A549 treated with GW870086 at 1 μM for 4 hours (cell line): ENCODE measurements at places on chromosomes 16 and 17. TPM values are rescaled to one million over a fixed set of nuclear protein-coding genes. Genes with fewer than 3 reads are reported as not detected.

Gene C1QTNF1
- total RNA-seq, result 51.8 to 62.2 TPM (median 53.9 TPM) in 5 replicates

Gene GPRC5B
- total RNA-seq, result 26.7 to 32.0 TPM (median 31.1 TPM) in 5 replicates

Gene BBS2
- 16.7 to 22.5 TPM (median 18.9 TPM) in 5 replicates for total RNA-seq

Gene CACNG3
- not detected in 5 replicates for total RNA-seq

Gene SSTR5
- 0.47 to 1.6 TPM (median 0.69 TPM) in 5 replicates for total RNA-seq

Gene DYNLRB2
- 0.59 TPM in 1 of 5 replicates, not detected in the others for total RNA-seq

Gene ALDH3A1
- total RNA-seq, result 819 to 1,197 TPM (median 850 TPM) in 5 replicates

Gene CUEDC1
- 51.5 to 66.2 TPM (median 63.9 TPM) in 5 replicates for total RNA-seq

Gene MGRN1
- 34.9 to 42.2 TPM (median 40.5 TPM) in 5 replicates for total RNA-seq

Gene MPP2
- 1.1 to 2.1 TPM (median 1.4 TPM) in 5 replicates for total RNA-seq

Gene TBC1D3K
- total RNA-seq, result not detected in 5 replicates

Gene TOM1L1
- total RNA-seq, result 31.3 to 41.3 TPM (median 39.8 TPM) in 5 replicates

Gene FAAP100
- total RNA-seq, result 19.0 to 27.6 TPM (median 25.8 TPM) in 5 replicates

Gene TM4SF5
- total RNA-seq, result 0.40 to 1.3 TPM (median 0.70 TPM) in 5 replicates

Gene ENPP7
- total RNA-seq, result not detected in 5 replicates

Gene SPIRE2
- 5.9 to 8.4 TPM (median 7.9 TPM) in 5 replicates for total RNA-seq

Gene NUPR1
- 12.1 to 18.5 TPM (median 15.9 TPM) in 5 replicates for total RNA-seq

Gene CCL17
- total RNA-seq, result not detected in 5 replicates

Gene TMC7
- total RNA-seq, result 6.6 to 9.5 TPM (median 8.3 TPM) in 5 replicates

Gene NDRG4
- total RNA-seq, result 26.7 to 33.0 TPM (median 31.0 TPM) in 5 replicates

Gene TEKT1
- 0.03 to 0.05 TPM in 2 of 5 replicates, not detected in the others for total RNA-seq

Gene FZD2
- total RNA-seq, result 26.0 to 31.3 TPM (median 27.9 TPM) in 5 replicates

Gene SPATA22
- total RNA-seq, result not detected in 5 replicates

Gene PKD1
- 36.9 to 55.8 TPM (median 48.0 TPM) in 5 replicates for total RNA-seq

Gene ADAD2
- total RNA-seq, result not detected in 5 replicates

Gene EARS2
- total RNA-seq, result 23.7 to 34.6 TPM (median 30.4 TPM) in 5 replicates

Gene MPV17L
- 4.6 to 6.0 TPM (median 4.9 TPM) in 5 replicates for total RNA-seq

Gene HOXB5
- 1.7 to 2.5 TPM (median 2.2 TPM) in 5 replicates for total RNA-seq

Gene RAMP2
- total RNA-seq, result 0.65 to 1.7 TPM (median 1.4 TPM) in 5 replicates

Gene NGFR
- total RNA-seq, result 0.49 to 1.2 TPM (median 0.85 TPM) in 5 replicates

Gene KRTAP9-7
- total RNA-seq, result not detected in 5 replicates

Gene SLC13A2
- 0.10 to 0.18 TPM (median 0.14 TPM) in 5 replicates for total RNA-seq

Gene EZH1
- 9.2 to 11.7 TPM (median 10.5 TPM) in 5 replicates for total RNA-seq

Gene USP10
- total RNA-seq, result 73.7 to 81.5 TPM (median 77.1 TPM) in 5 replicates

Gene FN3K
- total RNA-seq, result 8.2 to 9.1 TPM (median 8.9 TPM) in 5 replicates

Gene ACLY
- 247 to 312 TPM (median 289 TPM) in 5 replicates for total RNA-seq

Gene CHAD
- total RNA-seq, result not detected in 5 replicates

Gene COG4
- total RNA-seq, result 27.0 to 33.8 TPM (median 30.2 TPM) in 5 replicates

Gene ABCC11
- 0.13 to 0.20 TPM (median 0.16 TPM) in 4 of 5 replicates, not detected in the other for total RNA-seq

Gene HLF
- 0.08 to 0.12 TPM (median 0.10 TPM) in 4 of 5 replicates, not detected in the other for total RNA-seq

Gene HSD17B2
- 0.11 to 0.25 TPM (median 0.12 TPM) in 3 of 5 replicates, not detected in the others for total RNA-seq

Gene TBC1D26
- 0.06 to 0.08 TPM in 2 of 5 replicates, not detected in the others for total RNA-seq

Gene SHISA9
- total RNA-seq, result 0.03 to 0.13 TPM in 2 of 5 replicates, not detected in the others

Gene CDRT15L2
- not detected in 5 replicates for total RNA-seq

Gene SPATA2L
- total RNA-seq, result 9.7 to 12.5 TPM (median 11.6 TPM) in 5 replicates

Gene DPEP2
- total RNA-seq, result not detected in 5 replicates

Gene HOXB1
- not detected in 5 replicates for total RNA-seq

Gene SLC5A11
- total RNA-seq, result 0.32 to 0.71 TPM (median 0.46 TPM) in 5 replicates

Gene KRT13
- 0.24 to 0.87 TPM (median 0.39 TPM) in 5 replicates for total RNA-seq

Gene PTRH2
- 96.7 to 125 TPM (median 103 TPM) in 5 replicates for total RNA-seq

Gene LGALS9B
- total RNA-seq, result not detected in 5 replicates

Gene AXIN2
- total RNA-seq, result 0.57 to 0.97 TPM (median 0.70 TPM) in 5 replicates

Gene TEX19
- 0.37 to 0.51 TPM (median 0.45 TPM) in 5 replicates for total RNA-seq
